MCF 10A (cell line): ENCODE measurements at places on chromosomes 2 and 18.

- DNase-seq, result peak; percentile 54
Observed at GRCh38 chr18:80175451-80176204, 66.6 kb downstream of the ADNP2 start.

- peak; percentile 38 for DNase-seq
Observed at GRCh38 chr18:59706499-59706898, 9.3 kb upstream of the CCBE1 start.

GRCh38 chr2:173589604-173590275 lies 235.1 kb downstream of the CDCA7 start:
- peak; percentile 86 for DNase-seq

- DNase-seq, result no peak
Observed at GRCh38 chr2:1808981-1809422, 64.7 kb upstream of the PXDN start.

DNA sequence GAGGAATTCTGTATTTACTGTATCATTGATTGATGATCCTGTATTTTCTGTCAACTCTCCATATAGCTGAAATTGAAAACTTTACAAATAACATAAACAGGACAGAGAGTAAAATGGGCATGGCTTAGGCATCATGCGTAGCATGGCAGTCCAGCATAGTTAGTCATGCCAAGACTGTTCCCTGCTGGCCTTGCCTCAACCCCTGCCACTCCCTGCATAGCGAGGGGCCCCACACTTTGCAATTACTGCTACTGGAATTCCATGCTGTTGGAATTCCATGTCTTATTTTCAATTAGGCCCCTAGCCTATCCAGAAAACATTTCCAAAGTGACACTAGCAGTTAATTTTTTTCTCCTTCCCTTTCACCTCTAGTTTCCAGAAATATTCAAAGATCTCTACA lies 15.1 kb upstream of the SOX11 start:
- no peak for DNase-seq

GRCh38 chr2:144048631-144049060 lies 471.3 kb downstream of the ZEB2 start:
- no peak for DNase-seq

DNA sequence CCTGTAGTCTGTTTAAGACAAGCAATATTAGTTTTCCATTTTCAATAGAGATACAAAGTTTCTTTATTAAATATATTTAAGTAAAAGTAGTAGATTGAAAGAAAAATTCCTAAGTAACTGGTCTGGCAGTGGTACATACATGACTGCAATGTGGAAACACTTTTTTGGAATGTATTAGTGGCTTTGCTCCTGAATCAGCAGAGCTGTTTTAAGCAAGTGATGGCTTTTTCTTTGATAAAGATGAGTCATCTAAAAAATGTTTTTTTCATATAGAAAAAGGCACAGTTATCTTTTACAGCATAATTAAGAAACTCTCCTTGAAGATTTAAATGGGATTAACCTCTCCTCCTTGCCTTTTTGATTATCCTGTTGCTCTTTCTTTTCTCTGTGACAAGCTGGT lies 34.9 kb downstream of the KDM3A start:
- DNase-seq, result no peak

GRCh38 chr2:100968146-100969145 lies 33.6 kb upstream of the RPL31 start:
- no peak for DNase-seq

DNA sequence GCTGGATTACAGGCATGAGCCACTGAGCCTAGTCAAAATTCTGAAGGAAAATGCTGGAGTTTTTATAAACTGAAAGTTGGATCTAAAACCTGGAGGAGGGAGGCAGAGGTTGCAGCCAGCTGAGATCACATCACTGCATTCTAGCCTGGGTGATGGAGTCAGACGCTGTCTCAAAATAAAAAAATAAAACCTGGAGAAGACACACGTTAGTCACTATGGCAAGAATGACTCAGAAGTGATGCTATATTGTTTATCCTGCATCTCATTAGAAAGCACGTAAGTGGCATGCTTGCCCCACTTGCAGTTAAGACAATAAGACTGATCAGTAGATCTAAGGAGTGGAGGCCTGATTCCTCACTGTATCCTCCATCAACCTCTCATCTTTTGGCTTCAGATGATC lies 106.6 kb upstream of the STON1 start:
- peak; percentile 59 for DNase-seq

- DNase-seq, result no peak
Observed at GRCh38 chr2:39007875-39008504, 112.9 kb downstream of the SOS1 start.

GRCh38 chr2:42813763-42814162 lies 21.4 kb upstream of the HAAO start:
- no peak for DNase-seq

- DNase-seq, result no peak
Observed at GRCh38 chr18:50829644-50830043, 9.8 kb upstream of the MRO start.

DNA sequence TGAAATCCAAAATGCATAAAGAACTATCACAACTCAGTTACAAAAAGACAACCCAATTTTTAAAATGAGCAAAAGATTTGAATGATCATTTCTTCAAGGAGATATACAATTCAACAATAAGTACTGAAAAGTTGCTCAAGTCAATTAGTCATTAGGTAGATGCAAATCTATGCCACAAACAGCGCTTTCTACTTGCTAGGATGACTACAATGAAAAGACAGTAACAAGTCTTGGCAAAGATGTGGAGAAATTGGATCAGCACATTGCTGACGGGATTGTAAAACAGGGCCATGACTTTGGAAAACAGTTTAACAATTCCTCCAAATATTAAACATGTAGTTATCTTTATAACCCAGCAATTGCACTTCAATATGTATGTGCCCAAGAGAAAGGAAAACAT lies 166.3 kb upstream of the MC4R start:
- no peak for DNase-seq

- DNase-seq, result peak; percentile 99
Observed at GRCh38 chr2:122236152-122236874, 480.9 kb downstream of the TSN start.

GRCh38 chr2:230924470-230925341 lies at the start of gene GPR55:
Gene GPR55, minus strand, starts transcription at chr2:230925242. Its CDS starts 14,280 bp downstream, at chr2:230910962.
- peak; percentile 44 for DNase-seq

DNA sequence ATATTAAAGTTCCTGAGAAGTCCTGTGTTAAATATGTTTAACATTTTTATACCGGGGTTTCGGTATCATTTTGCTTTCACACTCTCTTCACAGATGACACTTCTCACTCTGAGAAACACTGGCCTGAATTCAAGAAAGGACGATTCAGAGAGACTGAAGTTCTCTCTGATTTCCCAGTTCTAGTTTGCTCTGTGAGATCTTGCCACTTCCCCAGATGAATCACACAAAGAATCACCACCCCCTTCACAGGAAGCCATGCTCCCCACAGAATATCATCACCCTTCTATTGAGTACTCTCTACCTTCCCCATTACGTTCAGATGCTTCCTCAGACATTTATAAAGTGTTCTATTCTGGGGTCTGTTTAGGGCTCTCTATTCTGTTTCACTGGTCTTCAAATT lies 16.1 kb upstream of the CD207 start:
- DNase-seq, result no peak

- DNase-seq, result no peak
Observed at GRCh38 chr2:105645938-105646773, 98.6 kb upstream of the NCK2 start.

GRCh38 chr2:17540093-17540812 lies at the start of gene VSNL1:
Gene VSNL1, plus strand, starts transcription at chr2:17540696. Its CDS starts 51,379 bp downstream, at chr2:17592075.
- DNase-seq, result peak; percentile 94

DNA sequence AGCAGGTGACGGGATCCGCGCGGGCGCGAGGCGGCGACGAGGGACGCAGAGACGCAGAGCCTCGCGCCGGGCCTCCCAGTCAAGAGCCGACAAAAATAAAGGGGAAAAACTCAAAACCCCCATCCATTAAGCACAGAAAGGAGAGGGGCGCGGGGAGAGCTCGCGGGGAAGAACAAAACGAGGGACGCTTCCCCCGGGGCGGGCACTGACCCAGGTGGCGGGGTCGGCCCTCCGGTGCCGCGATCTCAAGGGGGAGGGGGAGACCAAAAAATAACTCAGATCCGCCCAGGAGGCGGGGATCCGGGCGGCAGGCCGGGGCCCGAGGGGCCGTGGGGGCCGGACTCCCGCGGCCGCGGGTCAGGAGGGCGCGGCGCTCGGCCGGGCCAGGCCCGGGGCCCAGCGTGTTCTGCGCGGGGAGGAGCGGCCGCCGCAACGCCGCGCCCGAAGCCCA lies 597 bp downstream of the RNF103 start:
- DNase-seq, result no peak

DNA sequence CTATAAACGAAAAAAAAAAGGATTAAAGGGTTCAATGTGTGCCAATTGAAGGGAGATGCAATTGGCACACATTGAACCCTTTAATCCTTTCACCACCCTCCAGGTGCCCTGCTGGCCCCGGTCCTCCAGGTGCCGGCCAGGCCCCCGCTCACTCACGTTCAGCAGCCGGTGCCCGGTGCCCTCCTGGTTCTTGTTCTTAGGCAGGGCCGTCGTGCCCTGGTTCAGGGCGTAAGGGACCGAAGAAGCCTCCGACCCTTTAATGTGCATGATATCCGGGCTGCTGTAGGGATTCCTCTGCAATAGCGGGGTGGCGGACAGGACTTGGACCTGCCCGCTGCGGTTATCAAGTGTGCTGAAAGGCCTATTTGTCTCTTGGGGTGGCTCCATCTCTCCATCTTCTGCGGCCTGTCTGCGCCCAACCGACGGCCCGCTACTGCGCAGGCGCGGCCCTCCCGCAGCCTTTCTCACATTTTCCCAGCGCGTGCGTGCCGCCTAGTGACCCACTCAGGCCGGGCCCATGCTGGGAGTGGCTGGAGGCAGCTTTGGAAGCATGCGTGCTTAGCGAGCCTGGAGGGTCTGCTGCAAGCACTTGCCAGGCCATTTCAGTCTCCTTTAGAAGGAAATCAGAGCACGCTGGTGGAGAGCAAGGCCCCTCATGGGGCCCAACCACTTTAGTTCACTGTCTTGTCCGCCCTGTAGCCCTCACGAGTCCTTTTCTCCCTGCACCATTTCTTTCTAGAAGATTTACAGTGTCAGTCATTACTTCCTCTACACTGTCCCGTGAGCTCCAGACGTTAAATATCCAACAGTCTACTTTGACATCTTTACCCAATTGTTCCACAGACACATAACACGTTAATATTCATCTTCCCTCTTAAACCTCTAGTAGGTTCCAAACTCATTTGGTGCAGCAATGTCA lies 24.3 kb downstream of the TMEM237 start:
- DNase-seq, result no peak

- no peak for DNase-seq
Observed at GRCh38 chr18:22709288-22710060, 223.7 kb upstream of the RBBP8 start.

GRCh38 chr2:65586516-65586915 lies 154.1 kb upstream of the SPRED2 start:
- no peak for DNase-seq

DNA sequence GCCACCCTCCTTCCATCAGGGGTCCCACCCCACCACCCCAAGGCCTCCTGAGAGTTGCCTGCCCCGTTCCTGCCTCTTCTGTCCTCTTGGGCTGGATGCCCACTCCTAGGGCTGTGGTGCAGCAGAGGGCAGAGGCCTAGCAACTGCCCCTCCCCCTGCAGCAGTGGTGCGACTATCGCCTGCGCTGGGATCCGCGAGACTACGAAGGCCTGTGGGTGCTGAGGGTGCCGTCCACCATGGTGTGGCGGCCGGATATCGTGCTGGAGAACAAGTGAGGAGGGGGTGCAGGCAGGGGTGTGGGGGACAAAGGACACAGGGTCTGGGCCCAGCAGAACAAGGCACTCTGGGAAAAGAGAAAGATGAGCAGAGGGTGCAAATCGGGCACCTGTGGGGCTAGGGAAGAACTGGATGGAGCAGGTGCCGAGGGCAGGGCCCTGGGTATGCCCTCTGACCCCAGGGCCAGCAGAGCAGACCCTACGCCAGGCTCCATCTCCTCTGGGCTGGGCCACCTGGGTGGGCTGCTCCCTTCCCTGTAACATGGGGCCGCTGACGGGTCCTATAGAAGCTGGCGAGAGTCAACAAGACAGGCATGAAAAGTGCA lies 1.0 kb downstream of the CHRNG start:
- no peak for DNase-seq

- DNase-seq, result peak; percentile 23
Observed at GRCh38 chr2:195575016-195575415, 82.0 kb upstream of the SLC39A10 start.

- no peak for DNase-seq
Observed at GRCh38 chr18:44764863-44765262, 84.2 kb downstream of the SETBP1 start.

DNA sequence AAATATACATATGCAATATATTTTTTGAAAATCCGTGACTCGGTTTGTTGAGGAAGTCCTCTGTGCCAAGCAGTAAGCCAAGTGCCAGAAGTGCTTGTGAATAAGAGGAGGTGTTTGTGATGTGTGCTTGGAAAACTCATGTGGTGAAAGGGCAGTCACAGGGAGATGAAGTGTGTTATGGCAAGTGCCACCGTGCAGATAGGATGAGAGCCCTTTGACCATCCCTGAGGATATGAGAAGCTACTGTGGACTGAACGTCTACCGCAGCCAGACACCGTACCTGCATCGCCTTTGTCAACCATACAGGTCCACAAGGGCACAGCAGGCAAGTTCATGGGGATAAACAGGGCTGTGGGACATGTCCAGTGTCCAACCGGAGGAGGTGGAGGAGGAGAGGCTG lies 288.9 kb upstream of the MYT1L start:
- DNase-seq, result no peak

GRCh38 chr18:693466-694187 lies 18.8 kb downstream of the ENOSF1 start:
- no peak for DNase-seq

DNA sequence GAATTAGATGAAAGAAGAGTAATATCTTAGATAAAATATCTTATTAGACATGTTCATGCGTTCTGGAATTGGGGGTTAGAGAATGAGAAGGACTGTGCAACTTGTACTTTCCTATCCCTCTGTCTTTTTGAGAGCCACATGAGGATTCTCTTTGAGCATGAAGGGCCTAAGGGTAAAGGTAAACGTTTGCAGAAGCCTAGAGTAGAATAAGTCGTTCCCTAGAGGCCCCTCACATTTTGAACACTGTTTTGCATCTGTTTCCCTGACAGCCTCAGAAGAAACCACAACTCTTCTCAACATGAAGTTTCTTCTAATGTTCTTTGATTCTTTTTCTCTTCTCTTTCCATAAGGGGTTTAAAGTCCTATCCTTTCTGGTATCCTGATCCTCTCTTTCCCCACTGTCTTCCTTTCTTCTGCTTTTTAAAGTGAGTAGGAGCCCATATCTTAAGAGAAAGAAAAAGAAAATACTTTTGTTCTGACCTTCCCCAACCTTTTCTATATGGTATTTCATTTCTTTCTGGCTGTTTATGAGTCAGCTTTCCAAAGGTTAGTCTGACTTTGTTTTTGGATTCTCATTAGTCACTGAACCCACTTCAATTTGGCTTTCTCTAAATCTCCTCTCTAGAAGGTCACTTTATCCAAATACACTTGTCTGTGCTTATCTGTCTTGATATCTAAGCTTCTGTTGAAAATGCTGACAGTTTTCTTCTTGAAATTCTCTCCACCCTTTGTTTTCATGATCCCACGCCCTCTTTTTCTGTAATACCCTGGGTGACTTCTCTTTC lies 34.8 kb downstream of the PPP1R1C start:
- DNase-seq, result no peak
